Suppressor macrophage treated with lipopolysaccharide for 4 hours (primary cell): ENCODE measurements at places on chromosomes 2 and 18.

GRCh38 chr2:82650038-82650437 lies 1809.0 kb downstream of the SUCLG1 start:
- no peak for DNase-seq

GRCh38 chr2:85257359-85257969 lies 70.3 kb downstream of the TGOLN2 start:
- DNase-seq = no peak

DNA sequence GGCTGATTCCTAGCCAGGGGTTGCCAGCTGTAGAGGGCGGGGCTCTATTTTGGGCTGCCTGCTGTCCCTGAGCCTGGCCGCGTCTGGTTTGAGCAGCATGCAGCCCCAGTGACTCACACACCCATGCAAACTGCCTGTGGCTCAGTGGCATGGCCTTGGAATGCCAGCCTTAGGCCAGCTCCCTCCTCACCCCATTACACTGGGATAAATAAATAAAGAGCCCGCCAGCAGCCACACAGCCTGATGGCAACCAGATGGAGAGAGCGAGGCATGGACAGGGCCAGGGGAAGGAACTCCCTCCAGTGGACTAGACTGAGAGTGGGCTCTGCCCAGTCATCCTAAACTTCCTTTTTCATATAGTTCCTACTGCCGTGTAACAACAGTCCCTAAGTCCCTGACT lies 18.3 kb downstream of the NHEJ1 start:
- no peak for DNase-seq

GRCh38 chr2:60007671-60008070 lies 545.8 kb downstream of the BCL11A start:
- no peak for DNase-seq

DNA sequence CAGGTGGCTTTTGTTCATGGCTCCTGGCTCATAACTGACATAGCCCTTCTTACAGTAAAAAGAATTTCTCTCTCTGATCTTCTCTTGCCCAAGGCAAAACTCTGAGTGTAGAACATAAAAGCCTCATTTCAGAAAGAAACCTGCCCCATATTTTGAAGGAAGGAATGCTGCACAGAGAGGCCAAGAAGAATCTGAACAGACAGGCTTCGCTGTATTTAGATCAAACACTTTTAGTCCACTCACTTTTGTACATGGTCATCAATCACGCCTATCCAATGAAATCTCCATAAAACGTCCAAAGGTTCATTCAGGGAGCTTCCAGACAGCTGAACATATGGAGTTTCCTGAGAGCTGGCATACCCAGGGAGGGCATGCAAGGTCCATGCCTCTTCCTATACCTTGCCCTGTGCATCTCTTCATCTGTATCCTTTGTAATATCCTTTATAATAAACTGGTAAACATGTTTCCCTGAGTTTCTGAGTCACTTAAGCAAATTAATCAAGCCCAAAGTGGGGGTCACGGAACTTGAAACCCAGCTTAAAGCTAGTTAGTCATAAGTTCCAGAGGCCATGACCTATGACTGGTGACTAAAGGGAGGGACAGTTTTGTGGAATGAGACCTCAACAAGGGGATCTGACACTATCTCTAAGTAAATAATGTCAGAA lies 62.5 kb upstream of the TMEM247 start:
- DNase-seq = no peak

DNA sequence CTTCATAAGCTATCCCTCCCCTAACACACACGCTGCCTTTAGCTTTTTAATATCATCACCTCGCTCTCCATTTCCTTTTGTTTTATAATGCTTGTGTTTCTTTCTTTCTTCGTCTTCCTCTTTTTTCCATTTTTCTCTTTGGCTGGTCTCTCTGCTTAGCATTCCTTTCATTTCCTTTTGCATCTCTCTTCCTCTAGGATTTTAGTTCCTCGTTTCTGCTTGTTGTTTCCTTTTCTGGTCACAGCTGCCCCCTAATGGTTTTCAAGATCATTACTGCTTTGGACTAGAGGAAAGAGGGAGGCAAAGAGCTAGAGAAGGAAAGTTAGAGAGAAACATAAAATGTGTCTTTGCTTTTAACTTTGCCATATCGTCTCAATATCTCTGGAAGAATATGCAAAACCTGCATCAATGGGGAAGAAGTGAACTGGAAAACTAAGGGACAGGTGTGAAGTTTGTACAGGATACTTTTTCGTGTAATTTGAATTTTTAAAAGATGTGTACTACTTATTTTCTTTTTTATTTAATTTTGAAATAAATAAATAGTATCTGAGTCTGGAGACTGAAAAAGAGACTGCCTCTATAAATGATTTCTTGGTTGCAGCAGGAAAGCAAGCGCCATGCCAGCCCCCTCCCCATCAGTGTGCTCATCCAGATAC lies 6.3 kb upstream of the NRP2 start:
- peak; percentile 66 for DNase-seq

- no peak for DNase-seq
Observed at GRCh38 chr2:112646102-112646719, 472 bp downstream of the SLC20A1 start.

DNA sequence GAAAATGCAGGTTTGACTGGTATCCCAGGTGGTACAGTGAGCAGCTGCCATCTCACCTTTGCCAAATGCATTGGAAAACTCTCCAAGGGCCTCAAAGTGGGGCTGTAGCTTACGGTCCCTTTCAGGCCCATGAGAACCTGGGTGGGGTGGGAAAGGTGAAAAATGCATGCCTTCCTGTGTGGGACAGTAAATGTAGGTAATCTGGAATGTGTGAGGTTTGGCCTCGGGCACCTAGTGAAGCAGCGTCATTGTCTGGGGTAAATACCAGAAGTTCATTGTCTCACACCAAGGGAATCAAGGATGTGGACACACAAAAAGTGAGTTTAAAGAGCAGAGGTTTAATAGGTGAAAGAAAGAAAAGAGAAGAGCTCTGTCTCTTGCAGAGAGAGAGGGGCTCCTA lies 36.6 kb downstream of the TIMM21 start:
- no peak for DNase-seq
